ENCODE measurements at places on chromosomes 12 and 14. TPM values are rescaled to one million over a fixed set of nuclear protein-coding genes. Genes with fewer than 3 reads are reported as not detected.

DNA sequence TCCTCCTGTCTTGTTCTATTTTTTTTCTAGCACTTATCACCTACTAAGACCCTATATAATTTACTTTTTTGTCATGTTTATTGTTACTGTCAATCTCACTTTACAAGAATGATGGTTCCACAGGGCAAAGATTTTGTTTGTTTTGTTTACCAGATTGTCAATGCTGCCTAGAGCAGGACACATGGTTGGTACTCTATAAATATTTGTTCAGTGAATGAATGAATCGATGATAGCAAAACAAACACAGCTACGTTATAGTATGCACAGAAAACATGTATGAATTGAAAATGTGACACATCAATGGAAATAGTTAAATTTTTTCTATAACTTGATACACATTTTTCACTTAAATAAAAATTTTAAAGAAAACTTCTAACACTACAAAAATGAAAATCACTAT, 67.1 kb upstream of the KRR1 start:
- no peak for DNase-seq

AP1G2 gene
- 23.1 TPM for total RNA-seq

- DNase-seq, result no peak
Measured at GRCh38 chr12:123656392-123656791, 14.5 kb upstream of the TCTN2 start.

GRCh38 chr12:47993491-47993890, 10.8 kb downstream of the COL2A1 start:
- peak; percentile 45 for DNase-seq

DNA sequence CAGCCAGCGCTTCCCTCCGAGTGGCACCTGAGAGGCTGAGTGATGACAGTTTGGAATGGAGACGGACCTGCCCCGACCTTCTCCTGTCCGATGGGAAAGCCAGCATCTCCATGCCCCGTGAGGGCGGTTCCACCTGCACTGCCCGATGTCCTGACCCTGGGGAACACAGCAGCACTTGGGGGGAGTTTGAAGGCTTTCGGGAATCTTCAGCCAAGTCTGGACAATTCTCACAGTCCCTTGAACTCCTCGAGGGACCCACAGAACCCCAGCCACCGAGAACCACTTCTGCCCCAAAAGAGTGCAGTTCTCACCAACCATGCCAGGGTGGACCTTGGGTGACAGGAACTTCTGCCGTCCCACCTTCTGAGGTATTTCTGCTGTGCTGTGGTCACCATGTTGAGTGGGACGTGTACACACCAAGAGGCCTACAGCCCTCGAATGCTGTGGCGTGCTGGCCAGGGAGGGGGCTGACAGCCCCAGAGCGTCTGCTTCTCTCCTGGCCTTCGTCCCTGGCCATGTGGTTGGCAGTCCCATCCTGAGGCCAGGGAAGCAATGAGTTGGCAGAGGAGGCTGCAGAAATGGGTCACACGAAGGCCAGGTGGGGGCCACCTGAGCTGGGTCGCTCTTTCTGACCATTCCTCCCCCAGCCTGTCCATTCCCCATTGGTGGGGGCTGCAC, 1.0 kb downstream of the CLBA1 start:
- DNase-seq, result no peak

- peak; percentile 85 for DNase-seq
Measured at GRCh38 chr12:52053536-52054209, 2.4 kb downstream of the NR4A1 start.

GRCh38 chr12:94873734-94874517, 129.6 kb downstream of the NDUFA12 start:
- no peak for DNase-seq

DNA sequence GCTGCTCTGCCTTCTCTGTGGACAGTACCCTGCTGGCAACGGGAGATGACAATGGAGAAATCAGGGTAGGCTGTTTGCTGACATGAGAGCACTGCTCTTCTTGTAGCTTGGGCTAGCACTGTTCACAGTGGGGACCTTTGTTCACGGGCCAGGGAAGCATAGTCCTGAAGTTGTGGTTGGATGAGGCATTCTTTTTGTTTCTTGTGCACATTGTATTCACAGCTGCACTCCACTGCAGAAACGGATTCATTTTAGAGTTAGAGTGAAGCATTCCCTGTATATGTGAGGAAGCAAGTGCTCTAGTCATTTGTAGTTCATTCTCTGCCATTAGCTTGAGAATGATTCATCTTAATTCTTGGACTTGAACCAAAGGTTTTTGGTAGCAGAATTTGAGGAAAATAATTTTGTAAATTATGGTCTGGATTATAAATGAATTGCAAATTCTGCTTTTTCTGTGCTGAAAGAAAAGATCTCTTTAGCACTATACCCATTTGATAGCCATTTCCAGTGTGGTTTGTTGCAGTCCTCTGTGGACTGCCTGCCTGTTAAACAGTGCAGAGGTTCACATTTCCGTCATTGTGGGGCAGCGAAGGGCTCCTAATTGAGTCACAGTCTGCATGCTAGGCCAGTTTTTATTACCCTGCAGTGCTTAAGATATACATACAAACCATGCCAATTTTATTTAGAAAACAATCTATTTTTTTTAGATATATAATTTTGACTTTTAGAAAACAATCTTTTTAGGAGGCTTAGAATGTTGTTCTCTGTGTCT, 80.6 kb downstream of the APAF1 start:
- no peak for DNase-seq

GRCh38 chr12:109560867-109561710, 12.2 kb downstream of the MMAB start:
- no peak for DNase-seq

KRT78 gene
- total RNA-seq, result not detected

KRT74 gene
- total RNA-seq, result not detected

LRRC9 gene
- not detected for total RNA-seq

DNA sequence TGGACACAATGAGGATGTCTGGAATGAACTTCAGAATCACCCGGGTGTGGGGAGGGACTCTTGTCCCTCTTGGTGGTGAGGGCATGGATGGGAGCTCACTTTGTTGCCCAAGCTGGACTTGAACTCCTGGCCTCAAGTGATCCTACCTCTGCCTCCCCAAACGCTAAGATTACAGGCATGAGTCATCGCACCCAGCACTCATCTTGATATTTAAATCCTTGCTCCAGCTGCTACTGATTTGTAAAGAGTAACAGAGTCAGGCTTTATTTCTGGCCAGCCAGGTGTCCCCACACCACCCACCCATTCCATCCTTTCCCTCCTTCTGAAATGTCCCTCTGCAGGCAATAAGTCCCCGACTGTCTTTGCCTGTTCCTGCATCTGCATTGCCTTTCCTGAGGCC, 4.9 kb downstream of the DDX54 start:
- DNase-seq, result no peak

GLI1 gene
- total RNA-seq, result 3.9 TPM

- DNase-seq, result peak; percentile 77
Measured at GRCh38 chr12:57614178-57614947, 3.1 kb downstream of the ARHGEF25 start.

- DNase-seq, result no peak
Measured at GRCh38 chr12:70648831-70649230, 11.6 kb upstream of the PTPRB start.

- DNase-seq, result no peak
Measured at GRCh38 chr12:46177837-46178608, 90.8 kb downstream of the SLC38A1 start.

DNA sequence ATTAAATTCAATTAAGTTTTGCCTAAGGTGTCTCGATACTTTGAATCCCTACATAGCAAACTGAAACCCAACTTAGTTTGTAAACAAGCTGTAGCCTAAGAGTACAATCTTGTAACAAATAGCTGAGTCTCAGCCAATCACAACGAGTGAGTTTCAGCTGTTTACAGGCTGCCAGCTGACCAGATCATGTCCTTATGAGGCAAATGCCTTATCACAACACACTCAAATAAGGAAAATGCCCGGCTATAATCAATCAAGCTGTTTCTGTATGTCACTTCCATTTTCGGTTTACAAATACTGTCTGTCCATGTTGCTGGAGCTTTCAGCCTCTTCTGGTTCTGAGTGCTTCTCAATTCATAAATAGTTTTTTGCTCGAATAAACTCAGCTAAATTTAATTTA, 943.8 kb downstream of the SLC16A7 start:
- no peak for DNase-seq

DNA sequence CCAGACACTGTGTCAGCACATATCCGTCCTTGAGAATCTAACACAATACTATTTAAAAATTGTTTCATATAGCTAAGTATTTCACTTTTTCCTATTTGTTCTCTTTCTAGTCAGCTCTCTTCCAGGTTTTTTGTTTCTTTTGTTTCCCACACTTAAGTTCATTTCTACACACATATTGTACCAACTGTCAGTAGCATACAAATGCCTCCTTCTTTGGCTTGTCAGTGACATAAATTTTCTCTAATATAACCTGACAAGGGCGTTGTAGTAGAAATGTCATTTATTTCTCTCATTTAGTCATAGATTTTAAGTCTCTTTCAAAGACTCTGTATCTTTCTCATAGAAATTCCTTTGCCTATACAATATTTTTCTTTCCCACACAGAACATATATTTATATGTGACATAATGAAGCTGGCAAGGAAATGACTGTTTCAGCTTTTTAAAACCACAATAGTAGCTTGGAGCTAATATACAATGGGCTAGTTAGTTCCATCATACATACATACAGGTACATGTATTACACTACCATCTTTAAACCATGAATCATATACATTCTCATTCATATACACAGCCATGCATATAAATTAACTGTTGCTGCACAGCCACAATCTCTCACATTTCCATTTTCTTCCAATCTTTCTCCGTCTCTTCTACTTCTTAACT, 42.3 kb upstream of the EPS8 start:
- DNase-seq, result no peak

DNA sequence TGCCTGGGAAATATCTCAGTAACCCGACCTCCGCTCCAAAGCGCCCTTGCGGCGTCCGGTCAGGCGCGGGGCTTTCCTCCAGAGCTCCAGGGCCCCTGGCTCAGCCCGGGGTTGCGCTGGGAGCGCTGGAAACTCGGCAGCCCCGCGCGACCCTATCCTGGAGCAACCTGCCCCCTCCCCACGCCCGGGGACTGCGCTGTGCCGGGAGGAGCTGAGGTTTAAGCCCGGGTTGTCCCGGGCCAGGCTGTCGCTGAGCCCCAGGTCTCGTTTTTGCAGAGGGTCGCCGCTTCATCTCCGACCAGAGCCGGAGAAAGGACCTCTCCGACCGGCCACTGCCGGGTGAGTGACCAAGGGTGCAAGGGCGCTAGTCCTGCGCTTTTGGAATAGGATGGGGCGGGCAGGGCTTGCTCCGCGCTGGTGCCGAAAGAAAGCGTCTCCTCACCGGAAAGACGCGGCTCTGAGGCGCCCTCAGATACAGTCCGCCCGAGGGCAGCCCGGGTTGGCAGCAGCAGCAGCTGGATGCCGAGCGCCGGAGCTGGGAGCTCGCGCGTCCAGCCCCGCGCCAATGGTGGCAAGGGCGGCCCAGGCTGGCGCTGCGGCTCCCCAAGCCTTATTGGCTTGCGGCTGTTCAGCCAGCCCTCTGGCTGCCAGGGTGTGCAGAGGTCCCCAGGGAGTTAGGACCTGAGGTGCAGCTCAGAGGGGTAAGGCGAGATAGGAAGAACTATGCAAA, 1.5 kb downstream of the SPX start:
- peak; percentile 74 for DNase-seq

- no peak for DNase-seq
Measured at GRCh38 chr12:14994610-14995009, 21.8 kb downstream of the PDE6H start.

LMNTD1 gene
- total RNA-seq, result not detected

ITGB7 gene
- 1.4 TPM for total RNA-seq

GRCh38 chr12:57476993-57477709, 2.5 kb downstream of the ARHGAP9 start:
- DNase-seq, result no peak

NOS1 gene
- total RNA-seq, result 14.7 TPM

GRCh38 chr14:89370381-89370780, 46.7 kb downstream of the FOXN3 start:
- DNase-seq, result peak; percentile 11

DNA sequence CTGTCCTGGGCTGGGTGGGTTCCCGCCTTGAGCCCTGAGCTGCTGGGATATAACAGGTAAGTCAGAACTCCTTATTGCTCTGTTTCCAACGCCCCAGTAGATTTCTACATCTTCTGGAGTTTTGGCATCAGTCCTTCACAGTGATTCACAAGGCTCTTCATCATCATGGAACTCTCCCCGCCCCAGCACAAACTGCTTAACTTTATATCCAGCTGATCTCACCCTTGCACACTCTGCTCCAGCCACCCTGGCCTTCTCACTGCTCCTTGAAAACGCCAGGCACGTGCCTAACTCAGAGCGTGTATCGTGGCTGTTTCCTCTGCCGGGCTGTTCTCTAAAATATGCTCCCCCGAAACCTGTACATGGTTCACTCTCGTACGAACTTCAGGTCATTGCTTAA, 264.9 kb downstream of the NOVA1 start:
- peak; percentile 64 for DNase-seq

DNA sequence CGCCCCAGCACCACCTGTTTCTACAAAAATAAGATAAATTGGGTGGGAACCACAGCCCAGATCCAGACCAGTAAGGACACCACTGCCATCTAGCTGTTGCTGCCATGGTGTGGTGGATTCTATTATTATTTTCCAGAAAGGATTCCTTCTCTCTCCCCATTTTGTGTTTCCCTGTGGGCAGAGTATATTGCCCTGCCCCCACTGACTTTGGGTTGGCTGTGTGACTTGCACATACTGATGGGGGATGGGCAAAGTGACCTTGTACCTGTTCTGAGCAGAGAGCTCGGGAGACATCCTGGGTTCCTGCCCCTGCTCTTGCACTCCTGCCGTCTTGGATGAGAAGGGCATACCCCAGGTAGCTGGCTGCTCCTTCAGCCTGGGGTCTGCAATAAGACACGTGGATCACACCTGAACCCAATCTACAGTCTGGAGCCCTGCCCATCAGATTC, 24.3 kb downstream of the MOAP1 start:
- DNase-seq, result no peak

GRCh38 chr12:101876861-101877805, at the start of gene DRAM1:
Gene DRAM1, plus strand, starts transcription at chr12:101877580. Its CDS starts 210 bp downstream, at chr12:101877790.
- peak; percentile 96 for DNase-seq

RNASE7 gene
- total RNA-seq, result not detected

DNA sequence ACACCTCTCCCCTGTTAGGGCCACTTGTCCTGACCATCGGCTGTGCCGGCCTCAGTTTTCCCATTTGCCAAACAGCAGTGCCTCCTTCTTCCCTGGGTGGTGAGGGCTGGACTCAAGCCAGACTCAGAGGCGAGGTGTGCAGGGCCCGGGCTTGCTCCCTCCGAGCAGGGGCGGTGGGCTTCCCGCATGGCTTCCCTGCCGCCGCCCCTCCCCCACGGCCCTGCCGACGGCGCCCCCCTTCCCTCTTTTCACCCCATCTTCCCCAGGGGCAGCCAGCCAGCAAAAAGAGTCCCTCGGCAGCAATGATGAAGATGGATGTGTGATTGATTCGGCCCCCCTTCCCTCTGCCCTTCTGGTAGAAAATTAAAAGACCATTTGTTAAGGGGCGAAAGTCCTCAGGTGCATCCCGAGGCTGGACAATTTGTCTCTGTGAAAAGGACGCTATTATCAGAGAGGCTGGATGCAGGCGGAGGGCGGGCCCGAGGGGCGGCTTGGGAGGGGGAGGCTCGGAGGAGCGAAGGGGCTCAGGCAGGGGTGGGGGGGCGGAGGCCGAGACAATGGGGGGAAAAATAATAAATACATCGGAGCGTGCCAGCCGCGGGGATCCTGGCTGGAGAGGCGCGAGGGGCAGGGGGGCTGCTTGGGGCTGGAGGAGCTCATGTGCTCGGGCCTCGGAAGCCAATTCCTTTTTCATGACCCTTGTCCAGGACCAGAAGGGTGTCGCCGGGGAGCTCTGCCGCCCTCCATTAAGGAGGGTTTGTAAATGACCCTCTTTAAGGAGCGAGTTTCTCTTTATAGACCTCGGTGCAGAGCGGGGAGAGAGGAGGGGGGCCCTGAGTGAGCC, 48.0 kb upstream of the LHX5 start:
- no peak for DNase-seq
